ENCODE measurements at places on chromosomes 4 and X. TPM values are rescaled to one million over a fixed set of nuclear protein-coding genes. Genes with fewer than 3 reads are reported as not detected.

The VEGFD gene
- not detected for total RNA-seq

The S100G gene
- total RNA-seq, result not detected

The SPANXA1 gene
- total RNA-seq, result not detected

The SPANXN3 gene
- total RNA-seq, result not detected

The DDX53 gene
- not detected for total RNA-seq

The ARHGAP36 gene
- not detected for total RNA-seq
